ENCODE measurements at places on chromosomes 16 and 17. TPM values are rescaled to one million over a fixed set of nuclear protein-coding genes. Genes with fewer than 3 reads are reported as not detected.
A peak's percentile ranks its signal among the peaks of the same experiment; 100 is the strongest.

The SDR42E2 gene
- total RNA-seq, result 0.28 TPM

The SBK1 gene
- 0.63 TPM for total RNA-seq

GRCh38 chr17:77965352-77965751, 6.8 kb downstream of the TNRC6C start:
- no peak for DNase-seq

- DNase-seq, result peak; percentile 92
These were observed 10.8 kb downstream of the TMEM235 start for GRCh38 chr17:78242024-78242742.

DNA sequence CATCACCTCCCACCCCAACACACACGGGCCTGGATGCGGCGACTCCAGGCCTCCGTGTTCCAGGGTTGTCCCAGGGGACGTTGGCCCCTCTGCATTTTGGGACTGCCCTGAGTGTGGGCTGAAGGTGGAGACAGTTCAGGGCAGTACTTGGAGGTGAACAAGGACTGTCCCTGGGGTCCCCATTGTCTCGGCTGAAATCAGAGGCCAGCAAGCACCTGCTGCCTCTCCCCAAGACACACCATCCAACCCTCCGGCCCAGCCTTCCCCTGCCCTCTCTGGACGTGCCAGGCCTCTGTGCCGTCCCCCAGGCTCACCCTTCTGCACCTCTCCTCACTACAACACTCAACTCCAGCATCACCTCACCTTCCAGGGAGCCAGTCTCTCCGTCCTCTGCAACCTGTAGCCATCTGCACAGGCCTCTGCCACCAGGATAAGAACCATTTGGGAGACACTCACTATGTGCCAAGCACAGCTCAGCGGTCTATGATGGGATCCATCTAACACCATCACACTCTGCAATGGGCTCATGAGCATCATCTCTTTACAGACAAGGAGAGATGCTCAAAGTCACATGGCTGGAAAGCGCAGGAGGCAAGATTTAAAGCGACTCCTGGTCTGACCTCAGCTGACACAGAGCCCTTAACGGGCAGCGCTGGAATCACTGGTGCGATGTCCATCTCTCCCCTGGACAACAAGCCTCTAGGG, 104.5 kb upstream of the SEC14L1 start:
- no peak for DNase-seq

DNA sequence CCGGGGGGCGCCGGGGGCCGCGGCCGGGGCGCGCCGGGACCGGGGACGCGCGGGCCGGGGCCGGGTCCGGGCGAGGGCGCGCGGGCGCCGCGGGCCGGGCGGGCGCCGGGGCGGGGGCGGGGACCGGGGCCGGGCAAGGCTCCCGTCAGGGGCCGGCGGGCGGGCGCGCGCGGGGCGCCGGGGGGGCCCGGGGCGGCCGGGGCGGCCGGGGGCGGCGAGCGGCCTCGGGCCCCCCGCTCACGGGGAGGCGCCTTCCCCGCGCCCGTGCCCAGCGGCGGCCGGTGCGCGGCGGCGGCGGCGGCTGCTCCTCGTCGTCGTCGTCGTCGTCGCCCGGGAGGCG, 563 bp downstream of the ZCCHC14 start:
- no peak for DNase-seq

DNA sequence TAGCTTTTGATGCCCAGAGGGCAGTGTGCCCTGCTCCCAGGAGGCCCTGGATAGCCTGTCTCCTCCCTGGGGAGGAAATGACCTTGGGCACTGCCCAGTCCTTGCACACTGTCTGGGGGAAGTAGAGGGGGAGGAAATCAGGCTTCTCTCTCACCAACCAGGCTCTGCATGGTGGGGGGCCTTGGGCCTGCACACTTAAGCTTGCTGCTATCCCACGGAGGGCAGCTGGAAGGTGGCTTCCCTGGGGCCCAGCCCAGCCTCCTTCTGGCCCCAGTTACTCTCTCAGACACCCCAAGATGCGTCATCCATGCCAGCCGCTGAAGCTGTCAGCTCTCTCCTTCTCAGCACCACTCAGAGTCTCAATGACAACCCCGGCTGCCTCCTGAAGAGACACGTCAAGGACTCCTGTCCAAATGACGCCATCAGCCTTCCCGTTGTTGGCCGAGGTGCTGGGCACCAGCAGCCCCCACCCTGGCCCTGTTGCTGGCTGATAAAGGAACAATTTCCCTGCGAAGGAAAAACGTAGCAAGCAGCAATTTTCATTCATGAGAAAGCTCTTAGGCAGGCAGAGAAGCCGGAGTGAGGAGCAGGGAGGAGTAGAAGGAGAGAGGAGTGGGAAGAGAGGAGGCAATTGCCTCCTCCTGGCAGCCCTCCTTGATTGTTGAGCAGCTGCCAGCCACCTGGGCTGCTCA, 95.5 kb downstream of the SDK2 start:
- no peak for DNase-seq

- no peak for DNase-seq
These were observed 17.1 kb downstream of the NTN1 start for GRCh38 chr17:9038380-9038779.

Measured in OCI-LY7 (cell line).